NCI-H1105 (cell line): ENCODE measurements at places on chromosomes 12 and 14.

GRCh38 chr12:111570084-111570961, 28.8 kb downstream of the ATXN2 start:
- no peak for DNase-seq

GRCh38 chr12:128402486-128403243, 135.7 kb downstream of the TMEM132C start:
- DNase-seq, result peak; percentile 17

GRCh38 chr12:50573271-50573670, 68.5 kb downstream of the DIP2B start:
- no peak for DNase-seq

DNA sequence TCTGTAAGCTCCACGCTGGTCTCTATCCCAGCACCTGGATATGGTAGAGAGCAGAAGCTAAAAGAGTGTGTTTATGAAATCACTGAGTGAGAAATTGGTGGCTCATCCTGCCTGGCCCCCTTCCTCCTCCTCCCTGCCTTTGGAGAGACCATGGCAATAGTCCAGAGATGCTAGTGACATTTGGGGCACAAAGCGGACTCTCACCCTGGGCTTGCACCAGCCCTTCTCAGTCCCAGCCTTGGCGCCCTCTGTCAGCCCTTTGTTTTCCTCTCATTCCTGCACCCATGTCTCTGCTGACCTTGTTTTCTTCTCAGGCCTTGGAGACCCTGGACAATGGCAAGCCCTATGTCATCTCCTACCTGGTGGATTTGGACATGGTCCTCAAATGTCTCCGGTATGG, 18.2 kb downstream of the ALDH2 start:
- no peak for DNase-seq

- DNase-seq, result peak; percentile 82
Observed at GRCh38 chr14:74881431-74882102, at the start of gene DLST. DLST (plus strand) TSS chr14:74881916; CDS start chr14:74881954, 38 bp downstream.

GRCh38 chr14:31024010-31024480, 1.4 kb upstream of the AP4S1 start:
- no peak for DNase-seq

DNA sequence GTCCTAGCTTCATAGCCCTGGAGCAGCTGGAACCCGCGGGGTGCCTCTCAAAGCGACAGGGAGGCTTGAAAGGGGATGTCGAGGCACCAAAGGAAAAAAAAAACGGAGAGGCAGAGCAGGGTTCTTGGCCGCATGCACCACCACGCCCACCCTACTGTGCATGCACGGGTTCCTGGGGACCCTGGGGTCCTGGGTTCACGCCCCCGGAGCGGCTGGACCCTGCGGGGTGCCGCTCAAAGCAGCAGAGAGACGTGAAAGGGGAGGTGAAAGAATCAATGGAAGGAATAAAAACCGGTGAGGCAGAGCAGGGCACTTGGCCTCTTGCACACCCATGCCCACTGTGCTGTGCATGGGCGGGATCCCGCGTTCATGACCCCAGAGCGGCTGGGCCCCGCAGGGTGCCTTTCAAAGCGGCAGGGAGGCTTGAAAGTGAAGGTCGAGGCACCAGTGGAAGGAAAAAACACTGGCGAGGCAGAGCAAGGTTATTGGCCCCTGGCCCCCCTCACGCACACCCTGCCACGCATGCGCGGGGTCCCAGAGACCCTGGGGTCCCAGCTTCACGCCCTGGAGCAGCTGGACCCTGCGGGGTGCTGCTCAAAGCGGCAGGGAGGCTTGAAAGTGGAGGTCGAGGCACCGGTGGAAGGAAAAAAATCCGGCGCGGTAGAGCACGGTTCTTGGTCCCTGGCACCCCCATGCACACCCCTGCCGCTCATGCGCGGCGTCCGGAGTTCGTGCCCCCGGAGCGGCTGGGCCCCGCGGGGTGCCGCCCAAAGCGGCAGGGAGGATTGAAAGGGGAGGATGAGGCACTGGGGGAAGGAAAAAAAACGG, 318.5 kb downstream of the ALG10 start:
- no peak for DNase-seq

- no peak for DNase-seq
Observed at GRCh38 chr14:60266021-60266937, 17.3 kb downstream of the PPM1A start.

- no peak for DNase-seq
Observed at GRCh38 chr12:103880299-103881142, 39.5 kb upstream of the NT5DC3 start.

- DNase-seq, result no peak
Observed at GRCh38 chr12:12178559-12178958, 88.3 kb downstream of the LRP6 start.

DNA sequence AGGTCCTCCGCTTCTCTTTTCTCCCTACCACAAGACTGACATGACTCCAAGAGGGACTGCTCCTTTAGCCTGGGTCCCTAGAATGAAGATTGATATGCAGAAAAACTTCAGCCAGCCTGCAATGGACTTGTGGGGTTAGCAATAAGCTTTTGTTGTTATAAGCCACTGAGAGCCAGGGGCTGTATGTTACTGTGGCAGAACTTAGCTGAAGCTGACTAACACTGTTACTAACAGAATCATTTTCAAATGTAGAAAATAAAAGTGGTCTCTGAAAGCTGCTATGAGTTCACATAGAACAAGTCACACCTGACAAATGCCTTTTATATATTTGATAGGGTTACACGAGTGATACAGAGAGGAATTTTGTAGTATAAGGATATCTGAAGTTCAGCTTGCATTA, 13.6 kb upstream of the RFLNA start:
- DNase-seq, result no peak

- DNase-seq, result no peak
Observed at GRCh38 chr12:3225154-3225795, 148.1 kb downstream of the TSPAN9 start.

DNA sequence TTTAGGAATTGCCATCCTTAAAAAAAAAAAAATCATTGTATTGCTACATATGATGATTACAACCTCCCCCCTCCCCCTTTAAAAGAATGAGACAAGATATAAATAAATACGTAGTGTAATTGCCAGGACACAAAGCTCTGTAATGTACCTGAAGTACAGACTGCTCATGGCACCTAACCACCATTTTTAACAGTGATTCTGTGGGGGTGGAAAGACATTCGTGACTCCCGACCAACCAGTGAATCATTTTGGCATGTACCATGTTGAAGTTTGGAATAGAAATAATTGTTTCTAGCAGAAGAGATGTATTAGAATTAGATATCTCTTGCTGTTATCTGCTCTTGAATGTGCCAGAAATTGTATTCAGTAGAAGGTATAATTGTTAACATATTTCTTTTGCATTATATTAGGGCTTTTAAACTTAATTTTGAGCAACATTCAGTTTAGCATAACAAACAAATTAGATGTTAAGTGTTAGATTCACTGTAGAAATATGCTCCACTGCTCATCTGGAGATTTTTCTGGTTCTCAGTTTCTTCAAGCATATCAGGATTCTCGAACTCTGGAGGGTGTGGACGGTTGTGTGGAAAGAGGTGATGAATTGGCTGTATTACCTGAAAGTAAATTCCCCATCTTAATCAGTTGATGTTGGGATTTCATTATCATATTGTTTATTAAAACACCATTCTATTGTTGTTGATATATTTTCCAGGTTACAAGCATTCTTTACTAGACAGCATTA, 31.1 kb downstream of the FRS2 start:
- DNase-seq, result no peak

DNA sequence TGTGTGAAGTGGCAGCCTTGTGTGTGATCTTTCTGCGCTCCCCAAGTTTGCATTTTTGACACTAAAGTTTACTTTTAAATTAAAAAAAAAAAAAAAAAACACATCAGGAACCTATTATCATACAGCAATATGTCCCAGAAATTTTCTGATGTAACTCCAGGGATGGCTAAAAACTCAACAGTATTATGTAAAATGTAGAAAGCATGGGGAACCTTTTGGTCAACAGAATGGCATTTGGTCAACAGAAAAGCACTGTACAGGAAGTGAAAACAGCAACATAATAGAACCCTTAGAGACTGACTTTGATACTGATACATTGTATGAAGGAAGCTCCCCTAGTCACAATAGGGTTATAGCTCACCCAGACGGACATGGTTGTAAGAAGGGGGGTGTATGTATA, 224.3 kb downstream of the ITPR2 start:
- no peak for DNase-seq
